ENCODE measurements at places on chromosomes 5 and 9. TPM values are rescaled to one million over a fixed set of nuclear protein-coding genes. Genes with fewer than 3 reads are reported as not detected.

DNA sequence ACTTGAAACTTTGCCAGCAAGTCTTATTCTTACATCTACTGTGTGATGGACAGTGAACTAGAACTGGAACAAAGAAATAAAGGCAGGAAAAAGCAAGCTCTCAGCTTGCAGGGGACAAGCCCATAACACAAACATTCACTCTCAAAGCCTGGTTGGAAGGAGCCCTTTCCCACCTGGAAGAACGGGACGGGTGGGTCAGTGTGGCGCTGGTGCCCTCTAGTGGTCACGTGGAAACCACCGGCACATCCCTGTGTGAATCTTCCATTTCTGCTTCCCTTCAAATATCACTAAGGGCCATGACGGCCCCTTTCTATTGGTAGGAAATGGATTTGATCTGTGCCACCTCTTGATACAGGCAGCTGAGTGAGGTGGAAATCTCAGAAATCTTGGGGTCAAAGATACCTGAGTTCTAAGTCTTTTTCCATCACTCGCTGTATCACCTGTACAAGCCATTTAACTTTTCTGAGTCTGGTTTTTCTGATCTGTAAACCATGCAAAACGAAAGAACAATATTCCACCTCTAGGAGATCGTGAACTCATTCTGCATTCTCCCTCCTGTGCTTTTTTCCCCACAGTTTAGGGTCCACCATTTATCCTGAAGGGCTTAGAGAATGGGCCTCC, 211.6 kb downstream of the MSX2 start:
- DNase-seq: peak; percentile 93

- no peak for DNase-seq
These were observed 42.7 kb upstream of the NFIB start for GRCh38 chr9:14356351-14357265.

DNA sequence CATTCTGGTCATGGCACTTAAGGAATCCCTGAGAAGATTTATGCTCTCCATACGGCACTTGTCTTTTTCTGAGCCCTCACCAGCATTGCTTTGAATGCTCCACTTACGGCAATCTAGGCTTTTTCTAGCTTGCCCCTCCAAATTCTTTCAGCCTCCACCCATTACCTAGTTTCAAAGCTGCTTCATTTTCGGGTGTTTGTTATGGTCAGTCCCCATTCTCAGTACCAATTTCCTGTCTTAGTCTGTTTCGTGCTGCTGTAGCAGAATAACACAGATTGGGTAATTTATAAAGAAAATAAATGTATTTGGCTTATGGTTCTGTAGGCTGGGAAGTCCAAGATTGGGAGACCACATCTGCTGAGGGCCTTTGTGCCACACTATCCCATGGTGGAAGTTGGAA, 42.0 kb downstream of the ARHGEF28 start:
- DNase-seq: no peak

Gene FOXI1
- 4.7 TPM for total RNA-seq

Gene MTRR
- 47.0 TPM for total RNA-seq

DNA sequence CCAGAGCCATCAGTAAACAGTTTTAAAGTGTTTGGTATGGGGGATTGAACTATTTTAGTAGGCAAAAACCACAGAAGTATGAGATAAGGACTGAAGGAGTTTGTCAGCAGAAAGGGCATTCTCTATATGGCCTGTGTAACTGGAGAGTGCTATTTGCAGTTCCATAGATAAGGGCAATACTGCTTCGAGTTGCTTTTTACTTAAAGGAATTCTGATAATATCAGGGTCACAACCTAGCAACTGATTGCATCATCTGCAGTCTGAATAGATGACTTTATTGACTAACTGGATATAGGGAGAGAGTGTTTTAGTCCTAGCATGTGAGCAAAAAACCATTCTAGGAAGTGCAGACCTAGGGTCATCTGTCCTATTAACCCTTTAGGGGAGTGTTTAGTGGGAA, 645.2 kb upstream of the PTPRD start:
- no peak for DNase-seq

- DNase-seq: no peak
These were observed 48.6 kb downstream of the SEMA4D start for GRCh38 chr9:89449261-89449671.

All from endodermal cell (in vitro differentiated cells).